NCI-H2029 treated with DMSO at 0.1 percent for 48 hours (cell line): ENCODE measurements at places on chromosomes 3 and 15.
A peak's percentile ranks its signal among the peaks of the same experiment; 100 is the strongest.

DNA sequence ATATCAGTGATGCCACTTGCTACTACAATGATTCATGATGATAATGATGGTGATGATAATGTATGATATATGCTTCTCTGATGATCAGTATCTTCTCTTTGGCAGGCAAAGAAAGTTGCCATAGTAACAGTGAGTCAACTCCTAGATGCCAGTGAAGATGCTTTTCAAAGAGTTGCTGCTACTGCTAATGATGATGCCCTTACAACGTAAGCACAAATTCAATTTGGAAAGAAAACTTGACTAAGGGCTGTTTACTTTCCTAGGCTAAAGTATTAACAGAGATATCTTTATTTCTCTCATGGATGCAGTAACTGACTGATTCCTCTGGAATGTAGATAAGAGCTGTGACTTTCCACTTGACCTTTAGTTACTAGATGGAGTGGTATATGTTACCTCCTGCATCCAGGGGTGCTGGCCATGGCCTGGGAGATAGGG lies 27.8 kb downstream of the ADGRG7 start:
- no peak for DNase-seq

DNA sequence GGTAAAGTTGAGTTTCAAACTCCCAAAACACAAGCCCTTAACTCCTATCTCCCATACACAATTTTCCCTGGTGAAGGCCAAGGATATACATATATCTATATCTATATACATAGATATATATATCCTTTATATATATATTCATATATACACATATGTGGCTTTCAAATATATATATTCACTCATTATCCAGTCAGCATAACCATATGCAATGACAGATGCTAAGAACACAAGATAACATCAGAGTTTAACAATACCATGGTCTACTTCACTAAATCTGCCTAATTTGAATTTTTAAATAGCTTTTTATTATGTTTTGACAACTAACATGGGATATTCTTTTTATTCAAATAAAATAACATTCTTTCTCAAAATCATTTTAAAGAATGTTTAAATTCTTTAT lies 24.7 kb downstream of the ZBBX start:
- no peak for DNase-seq

DNA sequence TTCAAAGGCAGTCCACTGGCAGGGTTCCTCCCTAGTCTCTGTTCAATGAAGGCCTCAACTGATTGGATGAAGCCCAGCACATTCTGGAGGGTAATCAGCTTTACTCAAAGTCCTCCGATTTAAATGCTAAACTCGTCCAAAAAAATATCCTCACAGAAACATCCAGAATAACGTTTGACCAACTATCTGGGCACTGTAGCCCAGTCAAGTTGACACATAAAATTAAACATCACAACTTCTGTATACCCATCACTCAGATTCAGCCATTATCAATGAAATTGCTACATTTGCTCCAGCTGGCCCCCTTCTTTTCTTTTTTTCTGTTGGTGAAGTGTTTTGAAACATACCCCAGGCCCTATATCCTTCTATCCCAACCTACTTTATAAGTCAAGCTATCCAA lies 64.5 kb upstream of the WNT5A start:
- no peak for DNase-seq

GRCh38 chr15:81304226-81304625 lies 19.7 kb downstream of the STARD5 start:
- no peak for DNase-seq

- no peak for DNase-seq
These were observed 312.2 kb downstream of the RYR3 start for GRCh38 chr15:33623010-33623409.

DNA sequence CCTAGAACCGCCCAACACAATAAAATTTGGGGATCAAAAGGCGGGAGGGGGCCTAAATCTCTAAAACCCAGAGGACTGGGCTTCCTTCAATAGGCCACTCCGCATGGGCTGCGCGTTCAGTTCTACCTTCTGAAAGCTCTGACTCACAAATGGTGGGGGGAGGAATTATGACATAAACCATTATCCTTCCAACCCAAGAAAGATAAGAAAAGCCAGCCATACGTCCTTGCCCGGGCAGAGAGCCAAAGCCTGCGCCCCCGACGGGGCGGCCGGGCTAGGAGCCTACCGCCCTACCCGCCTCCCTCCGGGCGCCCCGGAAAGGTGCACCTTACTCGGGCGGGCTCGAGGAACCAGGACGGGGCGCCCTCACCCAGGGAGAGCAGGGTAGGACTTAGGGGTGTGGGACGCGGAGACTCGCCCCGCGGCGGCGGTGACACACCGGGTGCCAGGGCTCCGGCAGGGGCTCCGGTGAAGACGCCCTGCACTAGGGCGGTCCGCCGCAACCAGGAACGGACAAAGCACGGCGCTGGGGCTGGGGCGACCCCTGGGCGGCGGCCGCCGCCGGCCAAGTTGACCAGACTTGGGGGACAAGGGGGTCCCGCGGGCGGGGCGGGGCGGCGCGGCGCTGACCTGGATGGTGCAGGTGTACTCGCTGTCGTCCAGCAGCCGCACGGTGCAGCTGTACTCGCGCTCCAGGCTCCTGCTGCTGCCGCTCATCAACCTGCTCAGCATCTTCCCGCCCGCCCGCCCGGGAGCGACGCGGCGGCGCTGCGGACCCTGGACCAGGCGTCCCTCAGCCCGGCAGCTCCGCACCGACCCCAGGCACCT lies 534 bp downstream of the FRMD5 start:
- no peak for DNase-seq

- no peak for DNase-seq
These were observed 9.8 kb upstream of the ZNF710 start for GRCh38 chr15:89991312-89991711.

GRCh38 chr15:92909136-92909781 lies 9.1 kb downstream of the CHD2 start:
- no peak for DNase-seq

- no peak for DNase-seq
These were observed 106.7 kb downstream of the ZNF621 start for GRCh38 chr3:40631341-40631995.

GRCh38 chr3:194935632-194936470 lies 250.2 kb downstream of the FAM43A start:
- DNase-seq: no peak

- DNase-seq: no peak
These were observed 145.8 kb upstream of the BHLHE40 start for GRCh38 chr3:4833471-4833870.

DNA sequence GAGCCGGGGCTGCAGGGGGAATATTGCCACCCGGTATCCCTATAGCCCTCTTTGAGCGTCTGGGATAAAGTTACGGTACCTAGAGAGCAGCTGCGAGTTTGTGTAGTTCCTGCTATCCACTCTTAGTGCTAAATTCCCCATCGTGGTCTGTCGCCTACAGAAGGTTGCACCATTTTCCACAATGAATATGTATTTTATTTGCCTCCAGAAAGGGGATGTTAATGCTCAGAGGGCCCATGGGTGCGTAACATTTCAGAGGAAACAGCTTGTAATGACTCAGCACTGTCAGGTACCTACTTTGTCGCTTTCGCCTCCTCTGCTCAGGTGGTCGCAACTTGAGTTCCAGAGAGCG lies 1.1 kb downstream of the SLCO3A1 start:
- DNase-seq: no peak

DNA sequence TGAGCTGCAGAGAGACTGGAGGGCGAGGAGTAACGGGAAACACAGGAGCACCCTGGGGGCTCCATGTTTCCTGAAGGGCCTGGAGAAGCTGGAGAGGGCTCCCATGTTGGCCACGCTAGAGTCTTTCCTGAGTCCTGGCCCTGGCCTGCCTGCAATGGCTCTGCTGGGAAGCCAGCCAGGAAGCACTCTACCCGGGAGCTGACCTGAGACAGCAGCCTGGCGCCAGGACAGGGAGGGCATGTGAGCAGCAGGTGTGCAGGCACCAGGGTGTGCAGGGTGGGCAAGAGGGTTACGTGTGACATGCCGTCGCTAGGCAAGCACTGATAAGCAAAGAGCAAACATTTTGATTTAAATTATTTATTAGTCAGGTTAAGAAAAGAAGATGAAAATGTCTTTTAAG lies 301.4 kb downstream of the OCA2 start:
- DNase-seq: peak; percentile 62

GRCh38 chr3:148309390-148310035 lies 388.2 kb upstream of the AGTR1 start:
- DNase-seq: peak; percentile 9

- DNase-seq: no peak
These were observed 24.0 kb downstream of the TGFBR2 start for GRCh38 chr3:30630238-30631030.

DNA sequence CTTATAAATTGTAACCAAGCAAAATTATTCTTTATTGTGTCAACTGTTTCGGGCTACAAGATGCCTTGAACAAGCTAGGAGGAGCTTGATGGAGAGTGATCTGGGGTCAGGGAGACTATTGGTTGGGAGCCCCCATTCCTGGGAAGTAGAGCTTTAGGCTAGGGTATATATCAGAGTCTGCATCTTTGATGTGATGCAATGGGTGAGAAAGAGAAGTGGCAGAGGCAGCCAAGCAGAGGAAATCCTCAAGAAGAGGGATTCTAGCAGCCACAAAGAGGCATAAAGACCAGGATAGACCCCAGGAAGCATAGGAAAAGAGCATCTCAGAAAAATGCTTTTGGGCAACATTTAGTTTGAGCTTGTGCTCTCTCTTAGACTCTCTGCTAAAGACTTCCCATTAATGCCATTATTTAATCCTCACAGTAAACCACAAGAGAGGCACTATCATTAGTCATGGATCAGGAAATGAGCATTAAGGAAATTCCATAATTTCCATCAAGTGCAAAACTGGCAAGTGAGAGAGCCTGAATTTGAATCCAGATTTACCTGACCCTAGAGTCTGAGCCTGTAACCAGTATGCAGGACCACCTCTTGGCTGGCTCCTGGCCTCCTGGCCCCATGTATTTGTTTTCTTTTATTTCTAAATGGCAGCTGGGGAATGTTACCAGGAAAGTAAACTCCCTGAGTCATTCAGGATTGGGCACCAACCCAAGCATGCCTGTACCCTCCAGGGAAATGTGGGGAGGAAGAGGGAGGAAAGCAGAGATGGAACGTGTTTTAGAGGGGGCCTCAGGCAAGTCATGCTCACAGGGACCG lies 118.7 kb downstream of the RPL22L1 start:
- DNase-seq: no peak

- DNase-seq: no peak
These were observed 65.4 kb upstream of the SEC61A1 start for GRCh38 chr3:127986803-127987202.

GRCh38 chr3:168121184-168122017 lies 25.7 kb upstream of the GOLIM4 start:
- no peak for DNase-seq

DNA sequence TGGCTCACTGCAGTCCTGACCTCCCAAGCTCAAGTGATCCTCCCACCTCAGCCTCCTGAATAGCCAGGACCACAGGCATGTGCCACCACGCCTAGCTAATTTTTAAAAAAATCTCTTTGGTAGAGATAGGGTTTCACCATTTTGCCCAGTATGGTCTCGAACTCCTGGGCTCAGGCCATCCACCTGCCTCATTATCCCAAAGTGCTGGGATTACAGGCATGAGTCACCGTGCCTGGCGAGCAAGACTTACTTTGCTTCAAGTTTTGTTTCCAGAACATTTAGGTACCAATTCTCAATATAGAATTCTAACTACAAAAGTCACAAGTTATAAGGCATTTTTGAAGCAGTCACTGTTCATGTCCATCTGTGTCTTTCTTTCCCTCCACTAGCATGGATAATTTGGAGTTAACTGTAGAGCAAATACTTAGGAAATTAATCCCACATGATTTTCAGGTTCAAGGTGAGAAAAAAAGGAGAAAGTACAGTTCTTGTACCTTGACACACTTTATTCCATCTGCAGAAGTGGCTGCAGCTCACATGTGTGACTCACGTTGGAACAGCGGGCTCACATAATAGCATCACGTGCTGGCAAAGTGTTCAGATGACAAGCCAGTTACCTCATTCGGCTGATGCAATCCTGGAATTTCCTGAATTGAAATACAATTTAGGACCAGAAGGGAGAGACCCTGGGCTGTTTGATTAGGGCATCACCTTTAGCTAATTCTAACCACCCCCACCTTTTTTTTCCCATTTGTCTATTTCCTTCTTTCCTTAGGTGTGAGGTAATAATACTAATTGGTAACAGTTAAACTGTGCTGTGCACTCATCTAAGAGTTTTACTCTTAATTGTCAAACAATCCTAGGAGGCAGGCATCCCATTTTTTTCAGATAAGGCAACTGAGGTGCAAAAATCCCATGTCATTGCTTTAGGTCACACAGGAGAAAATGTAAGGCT lies 46.9 kb upstream of the NEDD4 start:
- no peak for DNase-seq

DNA sequence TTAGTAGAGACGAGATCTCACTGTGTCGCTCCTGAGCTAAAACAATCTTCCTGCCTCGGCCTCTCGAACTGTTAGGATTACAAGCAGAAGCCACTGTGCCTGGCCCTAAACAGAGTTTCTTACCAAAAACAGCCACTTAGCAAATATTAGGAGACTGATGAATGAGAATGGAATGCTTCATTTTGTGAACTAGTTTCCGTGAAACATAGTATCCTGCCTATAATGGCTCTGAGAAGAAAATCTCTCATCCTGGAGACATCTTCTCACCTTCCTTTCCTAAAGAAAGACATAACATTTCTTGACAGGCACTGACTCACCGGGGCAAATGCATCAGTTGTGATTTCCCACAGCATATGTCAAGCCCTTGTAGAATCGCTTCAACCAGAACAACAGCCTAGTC lies 44.9 kb downstream of the GJD2 start:
- DNase-seq: no peak

- no peak for DNase-seq
These were observed 415.9 kb upstream of the KCNMB2 start for GRCh38 chr3:178120367-178120766.

- no peak for DNase-seq
These were observed 3.3 kb upstream of the RNU6-1 start for GRCh38 chr15:67843092-67843501.

- no peak for DNase-seq
These were observed 35.6 kb downstream of the SMAD3 start for GRCh38 chr15:67100801-67101581.

- no peak for DNase-seq
These were observed 246.9 kb upstream of the AGTR1 start for GRCh38 chr3:148450819-148451218.

DNA sequence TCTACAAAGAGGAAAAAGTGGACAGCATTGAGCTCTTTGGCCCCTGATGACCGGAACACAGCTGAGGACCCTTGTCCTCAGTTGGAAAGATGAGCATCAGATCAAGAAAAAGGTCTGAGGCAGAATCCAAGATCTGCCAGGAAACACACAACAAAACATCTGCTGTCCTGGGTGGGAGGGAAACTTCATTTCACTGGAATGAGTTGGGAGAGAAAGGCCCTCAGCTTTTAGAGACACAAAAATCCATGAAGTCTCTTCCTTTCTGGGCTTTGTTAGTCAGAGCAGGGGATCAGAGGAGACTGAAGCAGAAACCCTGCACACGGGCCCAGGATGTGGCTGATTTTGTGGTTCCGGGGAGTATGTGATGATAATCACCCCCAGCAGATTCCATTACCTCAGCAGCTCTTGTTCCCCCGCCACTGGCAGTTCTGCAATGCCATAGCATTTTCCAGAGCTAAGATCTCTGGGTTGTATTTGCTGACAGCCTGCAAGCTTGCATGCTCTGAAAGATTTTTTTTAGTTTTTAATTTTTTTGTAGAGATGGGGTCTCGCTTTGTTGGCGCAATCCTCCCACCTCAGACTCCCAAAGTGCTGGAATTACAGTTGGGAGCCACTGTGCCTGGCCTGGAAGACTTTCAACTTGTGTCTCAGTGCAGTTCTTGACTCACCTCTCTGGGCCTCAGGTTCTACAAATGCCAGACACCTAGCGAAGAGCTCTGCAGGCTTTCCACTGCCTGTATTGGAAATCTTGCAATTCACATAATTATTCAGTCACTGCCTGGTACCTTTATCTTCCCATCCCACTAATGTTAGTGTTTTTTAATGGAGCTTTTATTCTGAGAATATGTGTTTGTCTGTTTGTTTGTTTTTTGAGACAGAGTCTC lies 5.8 kb upstream of the TATDN2 start:
- DNase-seq: no peak
